ENCODE measurements at places on chromosomes 11 and 22. TPM values are rescaled to one million over a fixed set of nuclear protein-coding genes. Genes with fewer than 3 reads are reported as not detected.

DNA sequence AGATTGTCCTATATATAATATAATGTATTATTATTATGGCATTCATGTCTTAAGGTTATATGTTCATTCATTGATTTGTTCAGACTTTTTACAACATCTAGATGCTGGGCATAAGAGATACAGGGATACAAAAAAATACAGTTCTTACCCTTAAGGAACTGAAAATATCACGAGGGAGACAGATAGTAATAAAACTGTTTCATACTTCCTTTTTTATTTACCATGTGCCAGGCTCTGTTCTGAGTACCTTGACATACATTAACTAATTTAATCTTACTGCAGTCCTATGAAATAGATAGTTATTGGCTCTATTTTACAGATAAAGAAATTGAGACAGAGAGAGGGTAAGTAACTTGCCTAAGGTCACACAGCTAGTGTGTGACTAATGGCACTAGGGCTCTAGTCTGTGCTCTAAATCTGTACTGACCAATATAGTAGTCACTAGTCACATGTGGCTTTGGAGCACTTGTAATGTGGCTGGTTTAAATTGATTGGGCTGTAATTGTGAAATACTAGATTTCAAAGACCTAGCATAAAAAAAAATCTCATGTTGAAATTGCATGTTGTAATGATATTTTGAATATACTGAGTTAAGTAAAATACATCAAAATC is 21.3 kb downstream of the TRIM44 start:
- no peaks in the 10 kb centered on the region for H3K36me3 ChIP-seq
- H3K27me3 ChIP-seq: no peaks in the 10 kb centered on the region
- H3K4me3 ChIP-seq: no peak overlapping the region
- H3K4me1 ChIP-seq: peaks cover 12% of the 10 kb centered on the region
- H3K27ac ChIP-seq: no peak overlapping the region

DNA sequence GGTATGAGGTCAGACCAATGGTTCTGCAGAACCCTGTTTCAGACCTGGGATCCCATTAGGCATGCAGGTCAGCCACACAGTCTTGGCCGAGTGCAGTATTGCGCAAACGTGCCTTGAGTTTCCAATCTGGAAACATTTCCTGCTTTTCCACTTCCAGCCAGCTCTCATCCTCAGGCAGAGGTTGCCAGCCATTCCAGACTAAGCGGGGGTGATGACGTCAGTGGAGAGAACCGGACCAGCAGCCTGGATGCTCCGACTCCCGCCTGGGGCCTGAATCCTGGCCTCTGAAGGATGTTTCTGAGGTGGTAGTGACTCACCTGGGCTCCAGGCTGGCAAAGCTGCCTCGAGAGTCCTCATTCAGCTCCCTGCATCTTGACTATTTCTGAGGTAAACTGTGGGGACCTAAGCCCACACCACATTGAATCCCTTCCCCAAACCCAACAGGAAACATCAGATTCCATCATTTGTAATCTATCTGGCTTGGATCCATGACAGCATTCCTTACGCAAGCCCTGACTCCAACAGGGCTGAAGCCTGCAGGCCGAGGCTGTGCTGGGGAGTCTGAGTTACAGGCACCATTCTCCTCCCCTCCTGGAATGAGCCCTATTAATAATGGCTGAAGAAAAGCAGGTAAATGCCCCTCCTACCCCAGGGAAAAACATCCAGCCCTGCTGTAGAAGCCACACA is 83.0 kb downstream of the ABTB2 start:
- H3K4me3 ChIP-seq: no peak overlapping the region
- H3K4me1 ChIP-seq: no peaks in the 10 kb centered on the region
- no peaks in the 10 kb centered on the region for H3K27me3 ChIP-seq
- no peaks in the 10 kb centered on the region for H3K36me3 ChIP-seq

- no peak overlapping the region for H3K27ac ChIP-seq
- H3K4me3 ChIP-seq: no peak overlapping the region
- no peaks in the 10 kb centered on the region for H3K4me1 ChIP-seq
- H3K36me3 ChIP-seq: no peaks in the 10 kb centered on the region
Measured at GRCh38 chr11:26860091-26860780, 133.7 kb upstream of the FIBIN start.

GRCh38 chr11:104191124-104191523 is 27.2 kb upstream of the PDGFD start:
- H3K4me3 ChIP-seq: no peak overlapping the region
- DNase-seq: no peak
- H3K27me3 ChIP-seq: no peaks in the 10 kb centered on the region
- no peaks in the 10 kb centered on the region for H3K36me3 ChIP-seq

DNA sequence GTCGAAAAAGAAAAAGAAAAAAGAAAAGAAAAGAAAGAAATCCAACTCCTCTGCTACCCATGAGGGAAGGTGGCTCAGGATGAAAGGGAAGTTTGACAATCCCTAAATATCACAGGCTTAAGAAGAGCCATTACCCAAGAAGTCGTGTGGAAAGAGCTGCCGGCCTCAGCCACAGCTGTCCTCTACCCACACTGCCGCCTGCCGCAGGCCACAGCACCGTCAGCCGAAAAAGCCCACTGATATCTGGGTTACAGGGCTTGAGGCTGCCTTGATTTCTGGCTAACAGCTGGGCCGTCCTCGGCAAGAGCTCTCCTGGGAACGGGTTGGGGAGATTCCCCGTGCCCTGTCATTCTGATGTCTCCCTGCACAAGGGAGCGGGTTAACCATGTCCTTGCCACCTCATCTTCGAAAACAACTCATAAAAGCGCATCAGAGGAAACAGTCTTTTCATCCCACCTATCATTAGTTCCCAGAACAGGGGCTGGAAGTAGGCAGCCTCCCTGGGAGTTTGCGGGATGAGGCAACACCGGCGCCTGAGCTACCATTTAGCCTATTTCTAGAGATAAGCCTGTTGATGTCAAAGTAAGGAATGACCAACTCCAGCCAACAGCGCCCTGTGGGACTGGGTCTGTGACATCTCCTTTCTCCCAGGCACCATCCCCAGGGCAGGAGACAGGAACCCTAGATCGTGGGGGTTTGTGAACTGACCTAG is 21.8 kb upstream of the SNX32 start:
- no peaks in the 10 kb centered on the region for H3K27me3 ChIP-seq
- H3K4me1 ChIP-seq: no peaks in the 10 kb centered on the region
- no peaks in the 10 kb centered on the region for H3K36me3 ChIP-seq
- H3K27ac ChIP-seq: no peak overlapping the region

The ME3 gene
- 20.3 TPM for total RNA-seq

DNA sequence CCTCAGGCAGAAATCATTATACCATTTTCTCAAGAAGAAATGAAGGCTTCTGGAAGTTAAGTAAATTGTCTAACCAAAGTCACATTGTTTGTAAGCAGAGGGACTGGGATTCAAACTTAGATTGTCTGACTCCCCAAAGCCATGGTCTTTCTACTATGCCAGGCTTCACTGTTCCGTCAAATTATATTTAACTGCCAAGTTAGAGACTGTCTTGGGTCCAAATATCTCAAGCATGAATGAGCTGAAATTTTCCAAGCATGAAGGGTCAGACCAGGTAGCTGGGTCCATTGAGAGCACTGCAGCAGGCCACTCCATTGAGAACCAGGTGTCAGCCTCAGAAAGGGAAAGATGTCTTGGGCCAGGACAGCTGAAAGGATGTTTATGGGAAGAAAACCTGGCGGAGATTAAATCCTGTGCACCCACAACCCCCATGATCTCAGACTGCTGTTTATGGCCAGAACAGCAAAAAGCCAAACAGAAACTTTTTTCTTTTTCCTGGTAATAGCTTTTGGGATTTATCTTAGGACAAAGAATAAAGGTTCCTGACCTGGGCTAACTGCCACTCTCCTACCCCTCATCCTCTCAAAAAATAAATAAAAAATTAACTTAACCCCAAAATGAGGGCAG is 612.3 kb downstream of the INSC start:
- no peaks in the 10 kb centered on the region for H3K27me3 ChIP-seq
- DNase-seq: no peak
- no peak overlapping the region for H3K27ac ChIP-seq
- H3K36me3 ChIP-seq: no peaks in the 10 kb centered on the region
- no peaks in the 10 kb centered on the region for H3K4me1 ChIP-seq

- DNase-seq: no peak
- no peaks in the 10 kb centered on the region for H3K4me1 ChIP-seq
- H3K27ac ChIP-seq: no peak overlapping the region
- H3K36me3 ChIP-seq: no peaks in the 10 kb centered on the region
- no peak overlapping the region for H3K4me3 ChIP-seq
Measured at GRCh38 chr11:9651899-9652748, 11.8 kb upstream of the SWAP70 start.

The FAM83F gene
- total RNA-seq: 40.6 TPM

GRCh38 chr11:130671801-130672700 is 223.6 kb downstream of the ADAMTS15 start:
- H3K4me1 ChIP-seq: no peaks in the 10 kb centered on the region
- no peaks in the 10 kb centered on the region for H3K27me3 ChIP-seq
- H3K4me3 ChIP-seq: no peak overlapping the region
- peak; percentile 33 for DNase-seq
- H3K27ac ChIP-seq: no peak overlapping the region

- no peaks in the 10 kb centered on the region for H3K27me3 ChIP-seq
- H3K36me3 ChIP-seq: no peaks in the 10 kb centered on the region
- H3K4me3 ChIP-seq: peak overlapping the region; percentile 68
- DNase-seq: peak; percentile 36
- H3K27ac ChIP-seq: peak overlapping the region; percentile 94
Measured at GRCh38 chr11:64890522-64890939, 12.1 kb upstream of the EHD1 start.

GRCh38 chr11:7570938-7571521 is 57.2 kb downstream of the PPFIBP2 start:
- no peaks in the 10 kb centered on the region for H3K27me3 ChIP-seq
- DNase-seq: no peak
- no peaks in the 10 kb centered on the region for H3K36me3 ChIP-seq

DNA sequence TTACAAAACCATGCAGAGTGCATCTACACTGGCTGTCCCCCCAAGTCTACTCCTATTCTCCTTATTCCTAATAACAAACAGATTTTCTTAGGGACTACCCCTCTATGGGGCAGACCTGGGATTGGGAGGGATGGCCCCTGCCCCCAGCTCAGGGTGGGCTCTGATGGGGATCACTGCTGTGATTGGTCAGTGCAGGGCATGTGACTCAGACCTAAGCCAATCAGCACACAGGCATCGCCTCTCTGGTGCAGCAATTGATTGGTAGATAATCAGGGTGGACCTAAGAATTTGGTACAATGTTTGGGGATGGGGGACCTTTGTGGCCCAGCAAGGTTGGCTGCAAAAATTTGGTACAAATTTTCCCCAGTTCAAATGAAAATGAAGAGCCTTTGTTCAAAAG is 57.2 kb upstream of the SHANK2 start:
- no peak overlapping the region for H3K27ac ChIP-seq
- no peaks in the 10 kb centered on the region for H3K4me1 ChIP-seq
- H3K4me3 ChIP-seq: no peak overlapping the region
- peak; percentile 6 for DNase-seq

GRCh38 chr11:44936525-44936924 is 14.2 kb downstream of the TP53I11 start:
- DNase-seq: peak; percentile 86

GRCh38 chr11:61618978-61619377 is 38.1 kb upstream of the SYT7 start:
- H3K4me3 ChIP-seq: no peak overlapping the region
- DNase-seq: no peak
- H3K36me3 ChIP-seq: no peaks in the 10 kb centered on the region
- H3K27me3 ChIP-seq: no peaks in the 10 kb centered on the region
- H3K4me1 ChIP-seq: no peaks in the 10 kb centered on the region

DNA sequence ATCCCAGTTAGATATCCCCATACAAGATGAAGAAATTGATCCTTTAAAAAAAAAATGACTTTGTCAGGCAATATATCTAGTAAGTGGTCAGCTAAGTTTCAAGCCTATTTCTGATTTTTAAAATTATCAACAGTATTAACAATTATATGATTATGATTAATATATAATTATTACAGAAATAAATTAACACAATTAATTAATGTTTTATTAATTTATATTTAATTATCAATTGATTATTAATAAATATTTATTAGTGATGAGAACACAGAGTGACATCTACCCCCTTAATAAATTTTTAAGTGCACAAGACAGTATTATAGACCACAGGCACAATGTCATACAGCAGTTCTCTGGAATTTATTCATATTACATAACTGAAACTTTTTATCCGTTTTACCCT is 22.0 kb downstream of the MUC15 start:
- H3K4me1 ChIP-seq: no peaks in the 10 kb centered on the region
- H3K4me3 ChIP-seq: no peak overlapping the region
- DNase-seq: no peak
- H3K36me3 ChIP-seq: no peaks in the 10 kb centered on the region
- no peaks in the 10 kb centered on the region for H3K27me3 ChIP-seq
- no peak overlapping the region for H3K27ac ChIP-seq

The MUC5AC gene
- total RNA-seq: 0.20 TPM

Data from colonic mucosa (tissue), 4 donors.